CD4-positive, alpha-beta T cell (primary cell): ENCODE measurements at places on chromosomes 4 and X. TPM values are rescaled to one million over a fixed set of nuclear protein-coding genes. Genes with fewer than 3 reads are reported as not detected.
A peak's percentile ranks its signal among the peaks of the same experiment; 100 is the strongest.

Gene PCSK1N
- 4.9 TPM for total RNA-seq

Gene AMELX
- not detected for total RNA-seq

Gene EXOC1L
- not detected for total RNA-seq

Gene RIPPLY1
- total RNA-seq: not detected

Gene RASGEF1B
- total RNA-seq: 73.1 TPM

Gene HSFX4
- not detected for total RNA-seq

Gene CCSER1
- total RNA-seq: 0.36 TPM

Gene NR0B1
- not detected for total RNA-seq

Gene MAGEA6
- not detected for total RNA-seq

Gene CT55
- total RNA-seq: not detected

Gene TSR2
- 36.5 TPM for total RNA-seq

Gene MAGEA4
- not detected for total RNA-seq

DNA sequence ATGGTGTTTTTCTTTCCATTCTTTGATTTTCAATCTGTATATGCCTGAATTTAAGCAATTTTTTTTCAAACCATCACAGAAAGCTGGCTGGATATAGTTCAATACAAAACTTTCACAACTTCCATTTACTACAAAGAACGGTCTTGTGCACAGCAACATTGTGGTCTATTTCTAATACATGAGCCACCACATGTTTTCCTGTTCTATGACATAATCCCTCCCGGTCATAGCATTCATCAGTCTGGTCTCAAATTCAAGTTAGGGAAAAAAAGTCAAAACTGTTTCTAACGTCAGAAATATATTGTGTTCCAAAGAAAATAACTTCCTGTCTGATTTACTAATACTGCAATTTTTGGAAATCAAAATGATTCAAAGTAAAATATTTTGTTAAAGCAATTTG, 7.5 kb upstream of the CXCL6 start:
- H3K36me3 ChIP-seq: no peaks in the 10 kb centered on the region
- DNase-seq: no peak
- no peaks in the 10 kb centered on the region for H3K4me1 ChIP-seq
- no peak overlapping the region for H3K4me3 ChIP-seq
- no peaks in the 10 kb centered on the region for H3K27me3 ChIP-seq

DNA sequence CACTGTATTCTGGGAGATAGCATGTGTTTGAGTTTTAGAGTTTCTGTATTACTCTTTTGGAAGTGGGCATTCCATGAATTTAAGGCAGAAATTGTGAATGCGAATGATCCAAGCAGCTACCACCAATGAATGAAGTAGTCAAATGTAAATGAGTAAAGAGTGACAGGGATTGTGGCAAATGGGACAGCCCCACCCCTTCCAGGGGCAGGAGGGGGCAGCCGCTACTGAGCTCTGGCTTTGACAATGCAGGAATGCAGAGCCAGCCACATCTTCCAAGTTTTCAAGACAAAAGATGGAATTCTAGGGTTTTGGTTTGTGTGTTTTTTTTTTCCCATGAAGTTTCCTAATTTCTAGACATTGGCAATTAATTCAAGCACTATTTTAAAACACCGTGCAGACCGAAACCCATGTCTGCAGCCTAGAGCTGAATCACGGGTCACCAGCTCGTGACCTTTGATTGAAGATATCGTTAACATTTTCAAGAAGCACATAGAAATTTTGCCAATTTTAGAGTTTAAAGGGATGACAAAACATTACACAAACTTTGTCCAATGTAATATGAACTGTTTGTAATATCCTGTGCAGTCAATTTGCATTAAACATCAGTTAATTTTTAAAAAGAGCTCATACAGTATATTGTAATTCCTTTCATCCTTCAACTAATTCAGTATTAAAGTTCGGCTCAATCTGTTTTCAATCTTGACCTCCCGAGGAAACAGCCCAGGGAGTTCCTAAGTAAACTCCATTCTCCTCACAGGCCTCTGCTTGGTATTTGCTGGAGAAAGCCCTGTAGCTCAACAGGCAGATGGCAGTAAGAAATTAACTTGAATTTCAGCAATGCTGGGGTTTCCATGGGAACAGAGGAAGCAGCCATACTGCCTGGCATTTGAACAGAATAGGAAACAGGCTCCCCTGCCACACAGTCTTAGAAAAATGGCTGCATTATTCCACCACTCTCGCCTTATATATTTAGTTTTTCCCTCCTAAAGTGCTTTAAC, 83.4 kb downstream of the UCHL1 start:
- no peak overlapping the region for H3K27ac ChIP-seq
- no peaks in the 10 kb centered on the region for H3K4me1 ChIP-seq
- no peak for DNase-seq
- H3K36me3 ChIP-seq: no peaks in the 10 kb centered on the region
- no peaks in the 10 kb centered on the region for H3K27me3 ChIP-seq

DNA sequence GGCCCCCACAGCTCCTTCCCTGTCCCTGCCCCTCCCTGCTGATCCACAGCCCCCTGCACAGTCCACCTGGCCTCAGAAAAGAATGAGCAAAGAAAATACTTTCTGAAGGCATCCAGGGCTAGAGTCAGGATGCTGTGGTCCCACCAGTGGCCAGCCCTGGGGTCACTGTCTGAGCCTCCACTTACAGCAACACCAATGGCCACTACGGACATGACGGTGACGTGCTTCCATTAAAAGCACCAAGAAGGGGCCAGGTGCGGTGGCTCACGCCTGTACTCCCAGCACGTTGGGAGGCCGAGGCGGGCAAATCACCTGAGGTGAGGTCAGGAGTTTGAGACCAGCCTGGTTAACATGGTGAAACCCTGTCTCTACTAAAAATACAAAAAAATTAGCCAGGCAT, 4.0 kb downstream of the JAKMIP1 start:
- H3K36me3 ChIP-seq: peaks cover 4% of the 10 kb centered on the region
- H3K4me1 ChIP-seq: peaks cover 33% of the 10 kb centered on the region

DNA sequence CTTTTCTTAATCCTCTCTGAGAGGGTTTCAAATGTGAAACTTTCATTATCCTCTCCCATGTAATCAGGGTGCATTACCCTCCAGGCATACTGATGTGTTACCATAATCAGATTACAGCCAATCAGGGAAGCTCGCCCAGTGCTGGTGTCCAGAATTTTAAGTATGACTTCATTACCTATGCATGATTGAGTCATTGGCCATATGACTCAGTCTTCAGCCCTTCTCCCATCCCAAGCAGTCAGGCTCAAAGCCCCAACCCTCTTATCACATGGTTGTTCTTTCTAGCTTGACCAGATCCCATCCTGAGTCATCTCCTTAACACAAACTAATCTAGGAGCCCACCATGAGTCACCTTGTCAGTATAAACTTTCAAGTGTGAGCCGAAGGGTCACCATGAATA, 1668.1 kb upstream of the AGA start:
- H3K4me1 ChIP-seq: no peaks in the 10 kb centered on the region
- no peak for DNase-seq
- H3K27ac ChIP-seq: no peak overlapping the region
- no peak overlapping the region for H3K4me3 ChIP-seq
- no peaks in the 10 kb centered on the region for H3K27me3 ChIP-seq
- H3K36me3 ChIP-seq: no peaks in the 10 kb centered on the region

- H3K36me3 ChIP-seq: no peaks in the 10 kb centered on the region
- H3K4me1 ChIP-seq: no peaks in the 10 kb centered on the region
- no peak for DNase-seq
- no peak overlapping the region for H3K4me3 ChIP-seq
- H3K27ac ChIP-seq: no peak overlapping the region
These were observed 210.9 kb upstream of the FAM47A start for GRCh38 chrX:34343001-34343400.

- no peaks in the 10 kb centered on the region for H3K36me3 ChIP-seq
- H3K4me1 ChIP-seq: no peaks in the 10 kb centered on the region
- no peak overlapping the region for H3K4me3 ChIP-seq
- DNase-seq: no peak
- no peak overlapping the region for H3K27ac ChIP-seq
These were observed 26.8 kb upstream of the PPP2R2C start for GRCh38 chr4:6499238-6499600.

DNA sequence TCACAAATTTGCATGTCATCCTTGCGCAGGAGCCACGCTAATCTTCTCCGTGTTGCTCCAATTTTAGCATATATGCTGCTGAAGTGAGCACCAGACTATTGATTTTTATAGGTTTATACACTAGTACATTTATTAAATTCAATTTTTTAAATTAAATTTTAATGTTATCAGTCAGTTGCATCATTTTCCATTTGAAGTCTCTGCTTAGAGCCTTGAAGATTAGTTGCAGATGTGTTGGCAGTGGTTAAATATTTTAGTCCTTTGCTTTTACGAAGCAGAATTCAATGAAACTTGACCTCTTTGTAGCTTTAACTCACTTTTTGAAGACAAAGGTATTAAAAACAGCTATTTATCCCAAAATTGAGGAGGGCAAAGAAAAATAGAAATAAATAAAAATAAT, 16.5 kb downstream of the TRAPPC11 start:
- H3K27me3 ChIP-seq: no peaks in the 10 kb centered on the region
- no peak overlapping the region for H3K27ac ChIP-seq
- no peak overlapping the region for H3K4me3 ChIP-seq
- peaks cover 52% of the 10 kb centered on the region for H3K36me3 ChIP-seq
- DNase-seq: no peak

- no peak for DNase-seq
- no peaks in the 10 kb centered on the region for H3K4me1 ChIP-seq
- H3K4me3 ChIP-seq: no peak overlapping the region
These were observed 24.9 kb downstream of the PALLD start for GRCh38 chr4:168521721-168522120.

- H3K36me3 ChIP-seq: peaks cover 17% of the 10 kb centered on the region
- peak overlapping the region; percentile 65 for H3K4me3 ChIP-seq
- no peaks in the 10 kb centered on the region for H3K27me3 ChIP-seq
- no peak for DNase-seq
- peaks cover 91% of the 10 kb centered on the region for H3K4me1 ChIP-seq
- H3K27ac ChIP-seq: peak overlapping the region; percentile 35
These were observed 882 bp upstream of the CXCR3 start for GRCh38 chrX:71619193-71619592.

- no peak overlapping the region for H3K27ac ChIP-seq
- no peaks in the 10 kb centered on the region for H3K4me1 ChIP-seq
- H3K27me3 ChIP-seq: peaks cover 4% of the 10 kb centered on the region
- no peak overlapping the region for H3K4me3 ChIP-seq
These were observed 240.3 kb upstream of the SFRP2 start for GRCh38 chr4:154029171-154029570.

- peak overlapping the region; percentile 15 for H3K27ac ChIP-seq
- no peaks in the 10 kb centered on the region for H3K36me3 ChIP-seq
- no peak for DNase-seq
- H3K4me3 ChIP-seq: no peak overlapping the region
These were observed 210.8 kb downstream of the ARHGAP10 start for GRCh38 chr4:147942729-147943128.

GRCh38 chr4:99437723-99438404, 2.7 kb upstream of the ADH7 start:
- H3K27me3 ChIP-seq: no peaks in the 10 kb centered on the region
- no peaks in the 10 kb centered on the region for H3K36me3 ChIP-seq
- no peak overlapping the region for H3K4me3 ChIP-seq
- no peak for DNase-seq

DNA sequence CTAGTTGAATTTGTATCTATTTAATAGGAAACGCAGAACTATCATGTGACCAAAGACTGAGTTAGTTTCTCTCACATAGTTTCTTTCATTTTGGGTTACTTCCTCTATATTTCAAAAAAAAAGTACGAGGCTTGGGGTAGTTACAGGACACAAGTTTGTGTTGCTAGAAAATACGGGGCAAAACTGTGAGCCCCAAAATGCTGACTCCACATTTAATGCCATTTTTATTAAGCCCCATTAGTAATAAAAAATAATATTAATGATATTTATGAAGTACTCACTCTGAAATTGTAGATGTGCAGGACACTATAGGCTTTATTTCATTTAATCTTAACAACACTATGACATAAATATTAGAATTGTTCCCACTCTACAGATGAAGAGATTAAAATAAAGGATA, 268.6 kb downstream of the DTHD1 start:
- H3K4me1 ChIP-seq: no peaks in the 10 kb centered on the region
- no peak overlapping the region for H3K27ac ChIP-seq
- no peak for DNase-seq
- no peak overlapping the region for H3K4me3 ChIP-seq
- no peaks in the 10 kb centered on the region for H3K36me3 ChIP-seq
- no peaks in the 10 kb centered on the region for H3K27me3 ChIP-seq

DNA sequence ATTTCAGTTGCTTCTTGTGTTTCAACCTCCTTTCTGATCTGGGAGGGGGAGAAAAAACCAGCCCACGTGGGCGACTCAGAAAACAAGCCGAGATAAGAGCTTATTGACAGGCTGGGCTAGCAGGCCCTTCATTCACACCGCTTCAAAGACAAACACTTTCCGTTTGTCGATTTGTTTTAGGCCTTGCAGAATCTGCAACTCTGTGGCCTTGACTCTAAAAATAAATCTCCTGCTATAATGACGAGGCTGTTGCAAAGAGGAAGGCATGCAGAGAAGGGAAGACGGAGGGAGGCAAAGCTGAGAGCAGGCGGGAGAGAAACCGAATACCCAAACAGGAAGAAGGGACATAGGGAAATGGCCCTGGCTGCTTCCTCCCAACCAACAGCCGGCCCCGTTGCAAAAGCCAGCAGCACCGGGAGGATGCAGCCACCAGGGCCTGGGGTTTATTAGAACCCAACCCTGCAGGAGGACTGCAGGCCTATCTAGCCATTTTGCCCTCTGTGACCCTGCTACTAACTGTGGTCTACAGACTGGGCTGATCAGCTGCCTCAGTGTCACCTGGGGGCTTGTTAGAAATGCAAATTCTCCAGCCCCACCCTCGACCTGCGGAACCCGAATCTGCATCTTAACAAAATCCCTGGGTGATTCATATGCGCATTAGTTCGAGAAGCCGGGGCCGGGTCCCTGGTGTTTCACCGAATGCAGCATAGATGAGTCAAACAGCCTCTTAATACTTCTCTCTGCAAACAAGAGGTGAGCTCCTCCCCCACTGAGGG, 325.5 kb downstream of the BCOR start:
- peaks cover 60% of the 10 kb centered on the region for H3K4me1 ChIP-seq
- DNase-seq: peak; percentile 59
- H3K4me3 ChIP-seq: no peak overlapping the region

DNA sequence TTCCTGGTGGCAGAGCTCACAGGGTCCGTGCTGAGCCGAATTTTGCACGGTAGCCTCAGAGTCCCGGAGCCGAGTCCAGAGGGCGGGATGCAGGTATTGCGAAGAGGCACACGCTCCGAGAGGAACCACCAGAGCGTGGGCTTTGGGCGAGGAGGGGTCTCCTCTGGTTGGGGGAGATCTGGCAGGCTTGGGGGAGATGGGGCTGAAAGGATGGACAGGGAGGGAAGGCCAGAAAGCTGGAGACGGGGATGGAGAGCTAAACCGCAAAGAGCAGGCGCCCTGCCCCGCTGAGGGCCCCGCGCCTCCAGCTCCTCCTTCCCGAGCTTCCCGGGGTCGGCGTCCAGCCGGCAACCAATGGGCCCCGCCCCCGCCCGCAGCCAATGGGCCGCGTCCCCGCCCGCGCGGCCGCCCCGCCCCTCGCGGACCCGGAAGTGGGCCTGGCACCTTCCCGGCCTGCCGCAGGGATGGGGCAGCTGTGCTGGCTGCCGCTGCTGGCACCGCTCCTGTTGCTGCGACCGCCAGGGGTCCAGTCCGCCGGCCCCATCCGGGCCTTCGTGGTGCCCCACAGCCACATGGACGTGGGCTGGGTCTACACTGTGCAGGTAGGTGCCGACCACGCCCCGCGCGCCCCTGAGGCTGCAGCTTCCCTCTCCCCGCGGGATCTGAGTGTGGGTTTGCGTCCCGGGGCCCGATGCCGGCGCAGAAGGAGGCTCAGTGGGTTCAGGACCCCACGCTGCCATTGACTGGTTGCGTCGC, at the start of gene MAN2B2:
MAN2B2 (plus strand) TSS at position 443 of the 756 bp plus-strand sequence; CDS start at position 465, 22 bp downstream.
- peak within 1 kb of the TSS; percentile 98 for H3K4me3 ChIP-seq
- H3K27me3 ChIP-seq: no peaks in the 10 kb centered on the region
- peak; percentile 64 for DNase-seq
- H3K27ac ChIP-seq: peak within 1 kb of the TSS; percentile 74
- H3K36me3 ChIP-seq: peaks cover 31% of the 10 kb centered on the region
